Cortex of kidney (tissue), 1 donor: ENCODE measurements at places on chromosomes 11 and 22.

- DNase-seq, result no peak
Measured at GRCh38 chr11:65500387-65501185, 1.7 kb downstream of the MALAT1 start.

DNA sequence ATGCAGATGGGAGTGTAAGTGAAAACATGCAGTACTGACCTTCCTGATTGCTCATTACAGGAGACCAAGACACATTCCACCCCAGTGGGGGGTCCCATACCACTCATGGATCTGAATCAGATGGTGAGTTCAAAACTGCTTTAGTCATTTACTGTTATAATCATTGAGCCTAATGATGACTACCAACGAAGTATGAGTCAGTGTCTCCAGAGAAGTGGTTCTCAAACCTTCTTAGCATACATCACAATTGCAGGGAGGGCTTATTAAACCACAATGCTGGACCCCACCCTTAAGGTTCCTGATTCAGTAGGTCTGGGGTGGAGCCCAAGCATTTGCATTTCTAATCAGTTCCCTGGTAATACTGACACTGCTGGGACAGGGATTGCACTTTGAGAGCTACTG lies 75.8 kb downstream of the CD44 start:
- no peak for DNase-seq

DNA sequence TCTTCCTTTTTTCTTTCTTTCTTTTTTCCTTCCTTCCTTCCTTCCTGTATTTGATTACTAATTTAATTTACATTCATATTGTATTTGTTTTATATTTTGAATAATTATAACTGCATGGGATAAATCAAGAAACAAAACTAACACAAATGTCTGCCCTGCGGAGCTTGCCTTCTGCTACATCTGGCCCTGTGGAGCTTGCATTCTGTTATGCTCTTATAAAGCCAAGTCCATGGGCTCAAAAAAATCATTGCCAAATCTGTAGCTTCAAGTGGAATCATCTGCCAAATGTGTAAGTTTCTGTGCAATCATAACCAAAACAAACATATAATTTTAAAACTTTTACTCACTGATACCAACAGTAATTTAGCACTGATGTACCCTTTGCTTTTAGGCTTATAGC lies 8.0 kb upstream of the OR52J3 start:
- no peak for DNase-seq

- DNase-seq, result no peak
Measured at GRCh38 chr11:59216641-59217564, 4.2 kb upstream of the MPEG1 start.

DNA sequence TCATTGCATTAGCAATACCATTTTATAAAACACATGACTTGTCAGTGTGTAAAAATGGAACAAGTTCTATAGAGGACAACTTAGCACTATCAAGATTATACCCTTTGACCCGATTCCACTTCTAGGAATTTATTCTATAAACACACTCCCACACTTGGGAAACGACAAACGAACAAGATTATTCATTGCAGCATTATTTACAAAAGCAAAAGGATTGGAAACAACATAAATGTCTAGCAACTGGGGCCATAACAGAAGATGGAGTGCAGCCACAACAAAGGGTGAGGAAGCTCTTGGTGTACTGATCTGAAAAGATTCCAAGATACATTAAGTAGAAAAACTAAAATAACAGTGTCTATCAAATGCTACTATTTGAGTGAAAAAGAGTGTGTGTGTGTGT lies 2.3 kb upstream of the IRAG1 start:
- DNase-seq, result no peak

DNA sequence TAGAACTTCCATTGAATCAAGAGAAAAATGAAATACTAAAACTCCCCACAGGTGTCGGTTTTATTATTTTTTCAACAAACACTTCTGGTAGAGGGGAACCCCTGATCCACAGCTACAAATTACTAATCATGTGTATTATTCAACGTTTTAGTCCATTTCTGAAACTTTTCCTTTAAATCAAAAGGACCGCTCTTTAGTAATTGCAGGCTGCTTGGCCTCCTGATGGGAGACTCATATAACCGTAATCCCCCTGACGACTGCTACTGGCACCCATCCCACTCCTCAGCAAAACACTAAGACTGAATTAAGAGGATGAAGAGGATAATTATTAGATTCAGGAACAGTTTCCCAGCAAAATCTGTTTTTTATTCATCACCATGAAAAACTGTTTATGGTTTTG lies 46.4 kb downstream of the PAX6 start:
- DNase-seq, result no peak

GRCh38 chr22:49240472-49240871 lies 587.2 kb downstream of the BRD1 start:
- DNase-seq, result no peak

DNA sequence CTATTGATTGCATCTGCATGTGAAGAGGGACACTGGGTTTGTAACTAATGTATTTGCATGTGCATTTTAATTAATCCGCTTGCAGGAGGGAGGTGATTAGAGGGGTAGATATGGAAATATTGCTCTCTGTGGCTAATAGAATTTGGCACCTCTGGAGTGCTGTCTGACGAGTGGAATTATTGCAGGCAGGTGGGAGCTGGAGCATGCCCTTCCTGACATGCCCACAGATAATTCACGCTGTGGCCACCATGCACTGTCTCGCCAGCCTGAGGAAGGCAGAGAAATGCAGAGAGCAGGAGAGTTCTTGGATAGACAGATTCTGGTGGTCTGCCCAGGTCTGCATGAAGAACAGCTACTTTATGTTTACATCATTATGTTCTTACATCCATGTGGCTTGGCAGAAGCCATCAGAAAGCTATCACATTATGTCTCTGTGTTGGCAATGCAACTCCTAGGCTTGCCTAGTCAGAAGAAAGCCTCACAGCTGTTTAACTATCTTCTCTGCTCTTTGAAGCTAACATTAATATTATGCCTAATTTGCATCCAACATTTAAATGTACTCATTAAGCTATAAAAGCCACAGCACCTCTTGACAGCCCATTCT lies 89.4 kb upstream of the DRD2 start:
- no peak for DNase-seq

GRCh38 chr22:22755778-22756100 lies 111.3 kb downstream of the GGTLC2 start:
- no peak for DNase-seq

DNA sequence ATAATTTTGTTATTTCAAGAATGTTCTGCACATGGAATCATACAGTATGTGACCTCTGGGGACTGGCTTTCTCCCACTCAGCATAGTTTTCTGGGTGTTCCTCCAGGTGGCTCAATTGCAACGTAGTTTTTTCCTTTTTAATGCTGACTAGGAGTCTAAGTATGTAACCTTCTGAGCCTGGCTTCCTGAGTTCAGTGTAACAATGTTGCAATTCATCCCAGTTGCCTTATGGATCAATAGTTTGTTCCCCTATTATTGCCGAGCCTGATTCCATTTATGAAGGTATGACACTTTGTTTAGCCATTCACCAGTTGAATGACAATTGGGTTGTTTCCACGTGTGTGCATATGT lies 128.3 kb downstream of the CRYBB2 start:
- no peak for DNase-seq

GRCh38 chr11:35932681-35933319 lies 11.1 kb upstream of the LDLRAD3 start:
- no peak for DNase-seq

DNA sequence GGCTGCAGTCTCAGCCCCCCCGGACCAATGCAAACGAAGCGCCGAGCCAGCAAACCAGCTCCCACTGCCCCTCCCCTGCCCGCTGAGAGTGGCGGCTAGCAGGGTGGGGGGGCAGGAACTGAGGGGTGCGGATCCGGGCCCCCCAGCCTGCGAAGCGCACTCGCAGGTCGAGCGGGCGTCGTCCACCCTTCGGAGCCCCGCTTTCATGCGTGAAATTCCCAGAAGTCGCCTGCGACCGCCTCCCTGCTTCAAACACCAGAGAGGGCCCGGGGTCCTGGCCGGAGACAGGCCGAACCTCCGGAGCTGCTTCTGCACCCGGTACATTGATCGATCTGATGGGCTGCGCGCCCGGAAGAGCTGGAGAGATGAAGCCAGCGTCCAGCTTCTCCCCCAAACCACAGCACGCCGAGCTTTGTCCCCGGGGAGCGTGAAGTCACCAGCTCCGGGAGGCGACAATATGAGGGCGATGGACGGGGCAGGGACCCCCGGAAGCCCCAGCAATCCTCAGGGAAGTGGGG lies 646 bp upstream of the PATZ1 start:
- DNase-seq, result no peak

GRCh38 chr11:115623021-115623451 lies 118.8 kb upstream of the CADM1 start:
- no peak for DNase-seq

DNA sequence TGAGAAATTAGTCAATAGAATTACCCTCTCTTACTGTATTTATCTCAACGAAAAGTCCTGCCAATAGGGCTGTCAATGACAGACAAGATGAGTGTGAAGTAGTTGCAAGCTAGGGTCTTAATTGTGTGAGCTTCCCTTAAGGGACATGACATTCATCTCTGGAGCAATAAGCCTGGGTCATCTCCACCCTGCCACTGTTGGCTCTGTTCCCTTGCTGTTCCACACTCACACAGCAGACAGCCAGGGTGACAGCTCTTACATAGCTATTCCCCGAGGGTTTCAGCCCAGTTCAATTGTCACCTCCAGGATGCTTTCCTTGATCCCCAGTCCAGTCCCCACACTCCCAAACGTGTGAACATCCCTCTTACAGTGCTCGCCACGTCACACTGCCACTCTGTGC lies 215.0 kb downstream of the NXPE2 start:
- DNase-seq, result no peak

- DNase-seq, result no peak
Measured at GRCh38 chr11:19968860-19969259, 191.4 kb downstream of the DBX1 start.

- DNase-seq, result no peak
Measured at GRCh38 chr11:36092314-36093030, 148.6 kb downstream of the LDLRAD3 start.

GRCh38 chr11:128814856-128815705 lies 52.0 kb downstream of the KCNJ1 start:
- no peak for DNase-seq

- no peak for DNase-seq
Measured at GRCh38 chr11:122045181-122045586, 70.8 kb downstream of the BLID start.

GRCh38 chr11:96051820-96052219 lies 127.9 kb upstream of the MTMR2 start:
- no peak for DNase-seq

DNA sequence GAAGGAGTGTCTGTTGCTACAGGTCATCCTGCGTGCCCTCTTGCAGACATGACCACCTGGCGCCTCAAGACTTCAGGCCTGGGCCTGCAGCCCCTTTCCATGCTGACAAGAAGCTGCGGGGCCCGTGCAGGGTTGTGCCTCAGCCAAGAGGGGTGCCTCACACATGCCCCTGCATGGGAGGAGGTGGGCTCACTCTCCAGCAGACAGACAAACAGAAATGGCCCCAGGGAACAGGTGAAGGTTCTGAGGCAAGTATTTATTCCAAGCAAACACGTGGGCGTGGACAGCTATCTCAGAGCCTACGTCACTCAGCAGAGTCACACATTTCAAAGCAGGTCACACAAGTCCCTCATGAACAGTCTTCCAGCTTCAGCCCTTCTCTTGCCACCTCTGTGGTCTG lies 5.9 kb upstream of the SYCE3 start:
- no peak for DNase-seq

- DNase-seq, result no peak
Measured at GRCh38 chr22:40953471-40953870, 2.3 kb downstream of the RBX1 start.

- no peak for DNase-seq
Measured at GRCh38 chr22:39598017-39598965, 27.7 kb downstream of the CACNA1I start.

GRCh38 chr11:113591117-113591516 lies 115.0 kb downstream of the TMPRSS5 start:
- no peak for DNase-seq

DNA sequence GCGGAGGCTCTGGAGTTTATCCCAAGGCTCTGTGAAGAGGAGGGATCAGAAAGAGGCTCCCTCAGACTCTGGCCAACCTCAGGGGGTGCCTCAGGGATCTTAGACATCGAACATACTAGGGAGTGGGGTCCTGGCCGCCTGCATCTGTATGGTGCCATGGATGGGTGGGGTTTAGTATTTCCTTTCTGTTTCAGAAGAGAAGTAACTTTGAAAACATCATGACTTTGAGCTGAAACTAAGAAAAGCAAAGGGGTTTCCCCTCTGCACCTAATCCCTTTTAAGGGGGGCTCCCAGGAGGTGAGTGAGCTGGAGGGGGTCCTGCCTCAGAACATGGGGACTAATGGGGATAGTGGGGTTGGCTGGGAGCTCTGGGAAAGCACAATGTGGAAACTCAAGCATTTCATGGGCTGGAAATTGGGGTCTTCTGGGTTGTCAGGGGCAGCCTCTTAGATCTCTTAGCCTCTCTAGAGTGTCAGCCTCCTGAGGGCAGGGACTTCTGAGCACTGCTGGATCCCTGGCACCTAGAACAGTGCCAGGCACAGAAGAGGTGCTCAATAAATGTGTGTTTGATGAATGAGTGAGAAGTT lies 11.8 kb upstream of the SSTR3 start:
- no peak for DNase-seq

- no peak for DNase-seq
Measured at GRCh38 chr11:623999-624704, 603 bp downstream of the CDHR5 start.

DNA sequence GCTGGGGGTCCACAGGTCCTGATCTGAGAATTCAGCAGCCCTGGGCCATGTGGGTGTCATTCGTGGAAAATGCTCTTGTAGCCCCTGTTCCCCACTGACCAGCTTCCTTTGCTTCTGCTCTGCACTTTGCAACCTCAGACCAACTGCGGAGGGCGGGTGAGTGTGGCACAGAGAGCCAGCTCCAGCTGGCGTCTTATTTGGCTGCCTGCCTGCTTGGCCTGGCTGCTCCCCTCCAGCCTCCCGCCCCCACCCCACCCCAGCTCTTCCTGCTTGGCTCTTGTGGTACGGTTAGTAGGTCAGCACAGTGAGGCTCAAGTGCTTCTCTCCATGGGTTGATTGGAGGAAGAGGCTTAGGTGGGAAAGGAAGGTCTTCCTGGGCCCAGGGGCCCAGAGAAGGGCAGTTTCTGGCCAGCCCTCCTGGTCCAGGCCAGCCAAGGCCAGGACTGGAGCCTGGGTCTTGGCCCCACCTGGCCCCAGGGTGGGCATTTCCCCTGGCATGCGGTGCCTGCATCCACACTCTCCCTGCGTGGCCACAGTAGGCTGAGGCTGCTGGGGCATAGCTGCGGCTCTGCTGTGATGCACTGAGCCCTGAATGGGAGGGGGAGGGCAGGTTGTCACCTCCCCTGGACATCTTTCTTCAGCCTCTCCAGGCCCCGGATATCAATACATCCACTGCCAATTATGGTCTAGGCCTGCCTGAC lies 26.5 kb downstream of the MYO7A start:
- no peak for DNase-seq

DNA sequence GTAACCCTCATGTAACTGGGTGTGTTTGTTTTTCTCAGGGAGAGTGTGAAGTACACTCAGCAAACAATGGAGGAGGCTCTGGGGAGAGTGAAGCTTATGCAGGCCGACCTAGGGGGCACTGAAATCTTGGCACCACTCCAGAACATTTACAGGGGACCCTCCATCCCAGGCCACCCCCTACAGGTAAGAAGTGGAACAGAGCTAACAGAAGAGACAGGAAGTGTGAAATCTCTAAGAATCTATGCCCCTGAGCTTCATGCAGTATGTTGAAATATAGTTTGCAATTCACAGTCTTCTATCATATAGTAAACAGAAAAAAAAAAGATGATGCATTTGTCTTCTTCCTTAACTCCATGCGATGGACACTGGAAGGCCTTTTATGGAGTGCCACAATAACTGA lies 8.4 kb downstream of the VWA5A start:
- DNase-seq, result no peak

- no peak for DNase-seq
Measured at GRCh38 chr11:124108156-124108555, 7.1 kb upstream of the VWA5A start.

- DNase-seq, result no peak
Measured at GRCh38 chr11:86176165-86176884, 68.2 kb upstream of the EED start.
